ENCODE measurements at places on chromosomes 4 and X. TPM values are rescaled to one million over a fixed set of nuclear protein-coding genes. Genes with fewer than 3 reads are reported as not detected.

Gene VGLL1
- not detected for total RNA-seq

Gene SPANXD
- total RNA-seq: not detected

Gene PLS3
- 46.9 TPM for total RNA-seq

Gene CITED1
- 7.5 TPM for total RNA-seq

Gene RIBC1
- 1.1 TPM for total RNA-seq

Gene GLRA3
- total RNA-seq: 16.2 TPM

Gene FGB
- total RNA-seq: not detected

Gene ASB5
- 2.0 TPM for total RNA-seq

Gene DMD
- 73.1 TPM for total RNA-seq

Gene SULT1B1
- 6.4 TPM for total RNA-seq

Gene REELD1
- total RNA-seq: 0.23 TPM

Gene ATOH1
- not detected for total RNA-seq

Gene NLGN4X
- 44.6 TPM for total RNA-seq

Gene BCORL1
- 14.8 TPM for total RNA-seq

Gene MAGEB17
- not detected for total RNA-seq

Gene GAGE12G
- total RNA-seq: not detected

Gene AWAT2
- not detected for total RNA-seq

Gene CXCL6
- not detected for total RNA-seq

Gene CABS1
- total RNA-seq: not detected

Gene HPGDS
- total RNA-seq: 1.9 TPM

Gene OTC
- 0.92 TPM for total RNA-seq

Gene SUPT20HL2
- not detected for total RNA-seq

Gene FGFRL1
- total RNA-seq: 36.6 TPM

Gene RAB39B
- 21.7 TPM for total RNA-seq

Gene ARMCX6
- total RNA-seq: 19.4 TPM

Gene CTSO
- 15.3 TPM for total RNA-seq

Gene TRIM60
- total RNA-seq: not detected

Gene KLB
- total RNA-seq: not detected

Gene CLNK
- not detected for total RNA-seq

Gene TCP11X2
- total RNA-seq: not detected

Gene TCEAL2
- total RNA-seq: 126 TPM

Gene FSTL5
- 18.9 TPM for total RNA-seq

Gene GSPT2
- total RNA-seq: 12.3 TPM

Gene AFF2
- total RNA-seq: 38.9 TPM

Gene GRPR
- total RNA-seq: 1.1 TPM

Gene BEND2
- not detected for total RNA-seq

Gene SHOX
- not detected for total RNA-seq

Gene KANTR
- total RNA-seq: 34.1 TPM

Gene ARHGEF6
- total RNA-seq: 27.7 TPM

Gene SOX3
- 0.59 TPM for total RNA-seq

Gene ITIH6
- total RNA-seq: not detected

Gene SPANXN1
- not detected for total RNA-seq

Gene CDX4
- not detected for total RNA-seq

Gene EMD
- total RNA-seq: 36.3 TPM

Gene FAM47A
- total RNA-seq: not detected

Gene SSX3
- total RNA-seq: not detected

Gene AGTR2
- not detected for total RNA-seq

Gene RAP2C
- total RNA-seq: 14.4 TPM
